ENCODE measurements at places on chromosomes 5 and 9. TPM values are rescaled to one million over a fixed set of nuclear protein-coding genes. Genes with fewer than 3 reads are reported as not detected.

DNA sequence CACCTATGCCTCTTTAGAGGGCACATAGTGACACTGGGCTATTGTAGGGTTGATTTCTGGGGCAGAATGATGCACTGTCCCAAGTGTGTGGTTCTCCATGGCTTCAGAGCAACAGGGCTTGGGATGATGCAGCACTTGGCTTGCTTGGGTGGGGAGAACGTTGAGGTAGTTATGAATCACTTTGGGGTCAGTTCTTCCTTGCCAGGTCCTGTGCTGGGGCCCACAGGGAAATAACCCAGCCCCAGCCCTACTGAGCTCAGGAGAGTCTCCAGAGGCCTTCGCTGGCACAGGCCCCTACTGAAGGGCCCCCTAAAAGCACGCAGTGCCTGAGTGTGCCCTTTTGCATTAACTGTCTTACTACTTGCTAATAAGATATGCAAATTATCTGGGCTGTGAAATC is 24.2 kb downstream of the JADE2 start:
- no peak for ATAC-seq

DNA sequence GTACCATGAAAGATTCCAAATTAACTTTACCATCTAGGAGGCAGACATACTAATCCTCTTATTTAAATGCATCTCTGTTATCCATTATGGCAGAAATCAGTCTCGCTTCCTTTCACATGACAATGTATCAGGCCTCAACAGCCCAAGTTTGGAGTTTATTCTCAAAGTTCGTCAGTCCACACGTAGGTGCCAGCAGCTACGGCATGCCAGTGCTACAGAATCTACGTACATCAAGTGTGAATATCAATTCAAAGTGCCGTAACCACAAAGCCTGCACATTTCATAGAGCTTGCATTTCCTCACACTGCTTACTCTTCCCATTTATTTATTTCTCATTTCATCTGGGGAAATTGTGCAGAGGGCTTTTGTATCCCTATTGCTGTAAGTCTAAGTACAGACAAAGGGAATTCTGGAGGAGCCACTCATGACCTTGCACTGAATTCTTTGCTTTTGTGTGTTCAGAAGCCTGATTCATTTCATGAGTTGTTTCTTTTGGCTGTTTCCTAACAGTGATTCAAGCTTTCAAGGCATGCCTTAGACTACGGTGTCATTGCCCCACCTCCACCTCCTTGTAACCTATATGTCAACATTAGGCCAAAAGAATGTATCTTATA is 10.0 kb downstream of the ENC1 start:
- ATAC-seq, result peak; percentile 12

GRCh38 chr9:94644543-94644942 is 5.2 kb upstream of the FBP1 start:
- no peak for ATAC-seq

- ATAC-seq, result no peak
Observed at GRCh38 chr9:114400219-114400618, 12.4 kb upstream of the AKNA start.

Gene PCDHGA7
- total RNA-seq, result 0.16 TPM

Gene LIFR
- total RNA-seq, result 21.4 TPM

Gene PLEKHG4B
- total RNA-seq, result 4.3 TPM

All from motor neuron (in vitro differentiated cells).